Osteocyte (in vitro differentiated cells): ENCODE measurements at places on chromosomes 11 and 22.

GRCh38 chr11:3995307-3995706, 99.3 kb upstream of the RRM1 start:
- no peak for DNase-seq

DNA sequence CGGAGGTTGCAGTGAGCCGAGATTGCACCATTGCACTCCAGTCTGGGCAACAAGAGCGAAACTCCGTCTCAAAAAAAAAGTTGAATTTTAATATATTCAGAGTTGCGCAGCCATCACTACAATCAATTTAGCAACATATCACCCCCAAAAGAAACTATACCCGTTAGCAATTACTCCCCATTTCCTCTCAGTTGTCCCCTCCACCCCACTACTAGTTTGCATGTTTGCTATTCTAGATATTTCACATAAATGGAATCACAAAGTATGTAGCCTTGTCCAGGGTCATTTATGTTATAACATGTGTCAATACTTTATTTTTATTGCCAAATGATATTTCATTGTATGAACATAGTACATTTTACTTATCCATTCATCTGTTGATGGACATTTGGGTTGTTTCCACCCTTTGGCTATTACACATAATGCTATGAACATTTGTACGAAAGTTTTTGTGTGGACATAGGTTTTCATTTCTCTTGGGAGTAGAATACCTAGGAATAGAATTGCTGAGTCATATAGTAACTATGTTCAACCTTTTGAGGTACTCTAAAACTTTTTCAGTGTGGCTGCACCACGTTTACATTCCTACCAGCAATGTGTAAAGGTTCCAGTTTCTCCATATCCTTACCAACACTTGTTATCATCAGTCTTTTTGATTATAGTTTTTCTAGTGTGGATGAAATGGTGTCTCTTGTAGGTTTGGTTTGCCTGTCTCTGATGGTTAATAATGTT, 2.2 kb downstream of the ZNF143 start:
- DNase-seq = no peak

DNA sequence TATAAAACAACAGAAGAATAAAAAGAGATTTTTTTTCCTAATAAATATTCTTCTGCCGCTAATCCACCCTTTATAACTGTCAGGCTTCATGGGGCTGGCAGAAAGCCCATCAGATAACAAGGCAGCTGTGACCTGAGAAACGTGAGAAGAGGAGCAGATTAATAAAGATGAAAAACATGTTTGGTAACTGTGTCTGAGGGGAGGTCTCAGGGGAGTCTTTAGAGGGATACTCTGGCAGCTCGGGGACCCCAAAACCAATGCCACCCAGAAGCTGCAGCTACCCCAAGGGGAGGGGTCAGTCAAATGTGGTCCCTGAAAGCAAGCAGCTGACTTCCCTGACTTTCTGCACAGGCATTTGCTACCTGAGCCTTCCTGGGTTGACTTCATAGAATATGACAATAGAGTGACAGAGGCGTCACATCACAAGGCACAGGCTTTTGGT, 48.4 kb upstream of the POU2AF1 start:
- no peak for DNase-seq

DNA sequence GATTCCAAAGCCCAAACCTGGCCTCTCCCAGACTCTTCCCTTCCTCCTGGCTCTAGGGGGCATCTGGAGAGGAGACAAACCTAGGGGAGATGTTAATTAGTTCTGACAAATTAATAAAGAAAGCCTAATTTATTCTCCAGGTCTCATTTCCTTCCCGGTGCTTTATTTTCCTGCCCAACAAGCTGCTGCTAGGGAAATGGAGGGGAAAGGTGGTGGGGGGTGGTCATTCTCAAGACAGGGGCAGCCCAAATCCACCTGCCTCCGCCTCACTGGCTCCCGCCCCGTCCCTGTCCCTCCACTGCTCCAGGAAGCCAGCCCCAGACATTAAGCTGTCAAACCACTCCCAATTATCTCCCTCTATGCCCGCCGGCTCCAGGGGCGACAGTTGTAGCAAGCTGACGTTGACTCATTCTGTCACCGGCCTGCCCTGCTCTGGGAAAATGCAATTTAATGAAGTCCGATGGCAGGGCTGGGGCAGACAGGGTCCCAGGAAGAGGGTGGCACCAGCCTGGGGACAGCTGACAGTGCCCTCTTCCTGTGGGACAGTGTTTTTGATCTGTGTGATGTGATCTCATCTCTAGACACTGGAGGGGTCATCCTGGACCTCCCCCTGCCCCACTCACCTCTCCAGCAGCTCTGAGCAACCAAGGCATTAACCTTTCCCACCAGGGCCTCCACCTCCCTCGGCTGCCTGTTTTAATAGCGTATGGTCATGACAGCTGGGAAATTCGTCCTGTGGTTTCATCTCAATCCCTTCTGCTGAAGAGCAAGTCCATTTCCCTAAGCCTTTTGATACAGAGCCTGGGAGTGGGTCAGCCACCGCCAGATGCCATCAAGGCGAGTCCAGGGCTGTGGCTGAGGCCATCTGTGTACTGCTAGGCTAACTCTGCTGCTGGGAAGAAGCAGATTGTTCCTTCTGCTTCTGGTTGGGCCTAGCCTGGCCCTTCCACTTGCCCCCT, 27.1 kb downstream of the NECTIN1 start:
- DNase-seq = no peak

DNA sequence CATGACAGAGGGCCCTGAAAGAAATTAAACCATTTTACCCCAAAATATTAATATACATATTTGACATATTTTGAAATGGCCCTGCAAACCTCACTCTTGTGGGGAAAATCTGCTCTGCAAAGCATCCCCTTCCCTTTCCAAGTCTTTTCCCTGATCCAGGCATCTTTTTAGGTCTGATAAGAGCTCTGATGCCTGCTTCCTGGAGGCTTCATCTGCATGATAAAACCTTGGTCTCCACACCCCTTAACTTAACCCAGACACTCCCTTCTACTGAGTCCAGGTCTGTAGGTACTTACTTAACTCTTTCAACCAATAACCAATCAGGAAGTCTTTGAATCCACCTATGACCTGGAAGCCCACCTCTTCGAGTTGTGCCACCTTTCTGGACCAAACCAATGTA, 1.8 kb upstream of the LGALS12 start:
- no peak for DNase-seq

- DNase-seq = no peak
Observed at GRCh38 chr22:36369922-36370791, 17.6 kb downstream of the MYH9 start.

GRCh38 chr22:27729246-27729645, 72.3 kb downstream of the MN1 start:
- DNase-seq = no peak
